ENCODE measurements at places on chromosomes 4 and X.
A peak's percentile ranks its signal among the peaks of the same experiment; 100 is the strongest.

DNA sequence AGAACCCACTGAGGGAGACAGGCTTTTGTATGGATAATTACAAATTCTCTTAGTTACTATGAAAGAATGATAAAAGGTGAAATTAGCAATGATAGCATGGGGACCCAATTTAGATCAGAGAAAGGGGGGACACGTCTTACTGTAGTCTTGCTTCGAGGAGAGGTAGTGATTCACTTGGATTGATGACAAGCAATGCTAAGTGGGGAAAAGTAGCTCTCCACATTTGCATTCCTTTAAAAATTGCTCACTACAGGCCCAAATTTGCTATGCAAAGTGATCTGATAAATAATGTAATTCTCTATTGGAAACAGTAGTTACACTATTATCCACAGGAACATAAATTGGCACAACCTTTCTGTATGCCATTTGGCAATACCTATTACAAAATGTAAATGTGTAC is 42.5 kb upstream of the MAP3K15 start:
- DNase-seq: no peak

DNA sequence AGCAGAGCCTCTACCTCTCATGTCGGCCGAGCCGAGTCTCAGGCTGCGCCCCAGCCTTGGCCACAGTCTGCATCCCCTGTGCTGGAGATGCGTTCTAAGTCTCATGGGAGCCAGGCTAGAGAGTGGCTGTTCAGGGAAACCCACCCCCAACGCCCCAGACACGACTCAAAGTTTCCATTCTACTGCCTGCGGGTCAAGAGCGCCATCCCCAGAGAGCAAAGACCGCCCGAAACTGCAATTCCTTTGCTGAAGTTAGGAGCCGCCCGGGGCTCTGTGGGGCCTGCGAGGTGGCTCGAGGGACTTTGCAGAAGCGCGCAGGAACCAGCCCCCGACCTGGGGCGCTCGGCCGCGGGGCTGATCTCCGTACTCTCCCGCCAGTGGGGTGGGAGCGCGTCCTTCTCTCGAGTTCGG is 10.0 kb upstream of the ELF4 start:
- DNase-seq: no peak

DNA sequence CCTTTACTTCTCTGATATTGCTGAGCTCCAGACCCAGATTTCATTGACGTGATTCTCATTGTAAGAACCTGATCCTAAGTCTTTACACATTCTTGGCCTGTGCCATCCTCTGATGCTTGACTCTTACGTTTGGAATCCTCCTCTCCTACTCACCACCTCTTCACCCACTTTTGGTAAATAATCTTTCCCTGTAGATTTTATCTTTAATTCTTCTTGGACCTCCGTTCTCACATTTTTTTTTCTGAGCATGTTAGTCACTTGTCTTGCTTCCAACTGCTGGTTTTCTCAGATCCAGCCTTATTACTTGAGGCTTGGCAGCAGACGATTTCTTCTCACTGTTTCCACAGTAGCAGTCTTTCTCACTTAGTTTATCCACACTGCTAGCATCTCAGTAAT is 12.4 kb upstream of the SH3RF1 start:
- peak; percentile 50 for DNase-seq

GRCh38 chr4:156419080-156419685 is 465.5 kb upstream of the CTSO start:
- no peak for DNase-seq

GRCh38 chr4:188154668-188155405 is 15.6 kb downstream of the TRIML1 start:
- no peak for DNase-seq
